Stimulated activated naive CD8-positive, alpha-beta T cell treated with anti-CD3 and anti-CD28 coated beads, Interleukin-15, Interleukin-2, amounts not matched to agents 100 U/mL and 50 U/mL, for 24 hours (primary cell): ENCODE measurements at places on chromosomes 11 and 22.

- no peak for DNase-seq
These were observed 15.7 kb downstream of the PPARA start for GRCh38 chr22:46165977-46166376.

- DNase-seq = peak; percentile 88
These were observed at the start of gene CYTH4 for GRCh38 chr22:37282385-37282677. TSS of gene CYTH4 (plus strand) at chr22:37282508. CDS start at chr22:37282570, 62 bp downstream.

DNA sequence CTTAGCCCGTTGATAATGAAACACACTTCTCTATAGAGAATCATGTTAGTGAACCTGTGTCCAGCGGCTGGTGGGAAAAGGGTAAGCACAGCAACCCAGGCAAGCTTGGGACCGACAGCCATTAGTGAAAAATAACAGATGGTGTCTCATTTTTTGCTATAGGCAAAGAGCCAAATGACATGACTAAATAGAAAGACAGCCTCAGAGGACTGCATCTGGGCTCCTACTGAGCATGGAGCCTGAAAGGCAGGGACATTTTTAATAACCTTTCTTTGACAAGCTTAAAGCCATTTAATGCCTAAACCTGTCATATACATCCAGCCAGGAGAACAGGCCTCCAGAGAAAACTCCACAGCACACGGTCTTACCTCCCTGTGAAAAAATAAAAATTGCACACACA is 67.0 kb downstream of the FANCF start:
- no peak for DNase-seq

DNA sequence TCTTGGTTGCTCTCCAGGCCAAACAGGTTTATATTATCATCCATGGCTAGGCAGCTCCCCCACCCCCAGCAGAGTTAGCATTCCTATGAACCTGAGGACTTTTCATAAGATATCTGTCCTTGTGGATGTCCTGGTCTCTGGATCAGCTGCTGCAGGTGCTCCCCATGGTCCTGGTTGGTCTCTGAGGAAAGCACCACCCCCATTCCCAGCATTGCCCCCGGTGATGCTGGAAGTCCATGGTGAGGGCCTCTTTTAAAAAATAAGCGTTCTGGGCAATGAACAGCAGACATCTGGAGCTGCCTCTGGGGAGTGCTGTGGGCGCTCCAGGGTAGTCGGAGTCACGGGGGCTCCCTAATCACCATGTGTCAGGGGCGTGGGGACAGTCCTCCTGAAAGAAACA is 26.6 kb downstream of the DKK3 start:
- no peak for DNase-seq

- no peak for DNase-seq
These were observed 7.3 kb downstream of the SLC15A3 start for GRCh38 chr11:60944490-60945294.
